ENCODE measurements at places on chromosomes 7 and 10.

DNA sequence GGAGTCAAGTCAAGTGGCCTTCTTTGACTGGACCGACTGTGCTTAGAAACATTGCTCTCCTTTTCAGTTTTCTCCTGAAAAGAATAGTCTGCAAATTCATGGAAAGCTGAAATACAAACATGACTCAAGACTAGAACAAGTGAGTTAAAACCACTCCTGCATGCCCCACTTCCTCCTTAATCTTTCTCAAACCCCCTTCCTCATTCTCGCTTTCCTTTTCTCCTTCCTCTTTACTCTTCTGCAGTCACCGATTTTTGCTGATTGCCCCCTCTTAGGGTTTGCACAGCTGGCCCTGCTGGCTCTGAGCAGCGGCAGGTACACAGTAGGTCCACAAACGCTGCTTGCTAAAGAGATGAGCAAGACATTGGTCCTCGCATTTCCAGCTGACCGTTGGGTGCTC is 34.8 kb upstream of the MKI67 start:
- no peak for DNase-seq

DNA sequence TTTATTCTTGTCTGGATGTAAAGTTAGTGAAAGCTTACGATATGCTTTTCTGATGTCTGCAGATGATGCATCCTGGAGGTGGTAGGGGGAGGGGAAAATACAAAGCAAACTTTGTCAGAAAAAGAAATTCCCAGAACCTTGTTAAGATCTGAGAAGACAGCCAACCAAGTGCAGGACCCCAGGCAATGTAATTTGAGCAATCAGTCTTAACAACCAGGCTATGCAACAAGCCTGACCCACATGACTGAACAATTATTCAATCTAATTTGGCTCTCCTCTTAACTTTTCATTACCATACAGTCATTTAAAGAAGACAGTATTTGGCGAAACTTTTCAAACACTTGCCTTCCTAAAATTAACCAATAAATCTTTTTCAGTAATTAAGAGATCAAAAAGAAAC is 74.5 kb downstream of the DNAJC1 start:
- DNase-seq = no peak

DNA sequence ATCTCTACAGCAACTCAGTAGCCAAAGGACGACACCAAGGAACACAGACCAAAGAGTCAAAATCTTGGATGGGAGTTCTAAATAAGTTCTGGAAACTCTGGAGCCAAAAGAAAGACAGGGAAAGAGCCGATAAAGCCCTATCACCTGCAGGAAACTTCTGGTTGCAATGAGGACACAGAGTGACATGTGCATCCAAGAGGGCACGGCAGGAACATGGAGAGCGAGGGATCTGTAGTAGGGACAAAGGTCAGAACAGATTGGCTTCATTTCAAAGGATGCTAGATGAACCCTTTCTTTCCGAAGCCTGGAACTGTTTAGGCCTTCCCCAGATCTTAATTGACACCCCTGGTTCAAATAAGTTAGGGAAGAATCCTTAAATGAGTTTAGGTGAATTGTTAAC is 39.5 kb downstream of the CACNA2D1 start:
- no peak for DNase-seq

- DNase-seq = no peak
Measured at GRCh38 chr7:38506004-38506403, 125.2 kb downstream of the AMPH start.

DNA sequence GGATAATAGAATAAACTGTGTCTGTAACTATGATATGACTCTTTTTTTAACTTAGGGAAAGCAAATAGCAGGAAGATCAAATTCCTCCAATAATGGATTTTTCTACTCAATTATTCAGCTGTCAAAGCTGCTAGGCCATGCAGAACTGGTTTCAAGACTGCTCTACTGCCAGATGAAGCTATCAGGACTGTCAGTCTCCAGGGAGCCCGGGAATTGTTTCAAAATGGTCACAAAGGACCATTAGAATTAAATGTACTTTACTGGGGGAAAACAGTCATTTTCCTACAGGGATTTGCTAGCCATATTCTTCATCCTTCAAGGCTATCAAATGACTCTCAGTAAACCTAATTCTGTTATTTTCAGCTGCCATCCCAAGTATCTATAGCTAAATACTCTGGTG is 276.3 kb downstream of the LHFPL3 start:
- DNase-seq = no peak

GRCh38 chr7:87797798-87798403 is 78.3 kb downstream of the SLC25A40 start:
- DNase-seq = no peak

- no peak for DNase-seq
Measured at GRCh38 chr10:51086710-51087109, 12.4 kb downstream of the PRKG1 start.

GRCh38 chr10:75772153-75772887 is 340.9 kb downstream of the LRMDA start:
- DNase-seq = no peak

- DNase-seq = no peak
Measured at GRCh38 chr7:111987115-111987826, 218.9 kb downstream of the DOCK4 start.

- no peak for DNase-seq
Measured at GRCh38 chr10:87739703-87740102, 78.3 kb downstream of the ATAD1 start.

All from NCI-H2107 (cell line).